ENCODE measurements at places on chromosomes 3 and 15.

GRCh38 chr3:187770224-187770623, 25.0 kb upstream of the BCL6 start:
- peak; percentile 16 for DNase-seq

GRCh38 chr15:50641318-50641717, 45.3 kb downstream of the TRPM7 start:
- DNase-seq = no peak

DNA sequence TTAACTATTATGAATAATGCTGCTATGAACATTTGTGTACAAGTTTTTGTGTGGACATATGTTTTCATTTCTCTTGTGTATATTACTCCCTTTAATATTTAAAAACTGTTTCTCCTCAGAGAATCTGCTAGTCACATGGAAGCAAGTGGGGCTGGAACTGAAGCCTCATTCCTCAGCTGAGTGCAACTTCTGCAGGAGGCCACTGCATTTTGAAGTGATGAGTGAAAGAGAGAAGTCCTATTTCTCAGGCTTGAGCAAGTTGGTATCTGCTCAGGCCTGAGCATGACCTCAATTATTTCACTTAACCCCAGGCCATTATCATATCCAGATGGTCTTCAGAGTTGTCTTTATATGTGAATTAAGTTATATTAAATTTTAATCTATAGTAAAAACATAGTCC, 11.5 kb downstream of the TLR9 start:
- no peak for DNase-seq

DNA sequence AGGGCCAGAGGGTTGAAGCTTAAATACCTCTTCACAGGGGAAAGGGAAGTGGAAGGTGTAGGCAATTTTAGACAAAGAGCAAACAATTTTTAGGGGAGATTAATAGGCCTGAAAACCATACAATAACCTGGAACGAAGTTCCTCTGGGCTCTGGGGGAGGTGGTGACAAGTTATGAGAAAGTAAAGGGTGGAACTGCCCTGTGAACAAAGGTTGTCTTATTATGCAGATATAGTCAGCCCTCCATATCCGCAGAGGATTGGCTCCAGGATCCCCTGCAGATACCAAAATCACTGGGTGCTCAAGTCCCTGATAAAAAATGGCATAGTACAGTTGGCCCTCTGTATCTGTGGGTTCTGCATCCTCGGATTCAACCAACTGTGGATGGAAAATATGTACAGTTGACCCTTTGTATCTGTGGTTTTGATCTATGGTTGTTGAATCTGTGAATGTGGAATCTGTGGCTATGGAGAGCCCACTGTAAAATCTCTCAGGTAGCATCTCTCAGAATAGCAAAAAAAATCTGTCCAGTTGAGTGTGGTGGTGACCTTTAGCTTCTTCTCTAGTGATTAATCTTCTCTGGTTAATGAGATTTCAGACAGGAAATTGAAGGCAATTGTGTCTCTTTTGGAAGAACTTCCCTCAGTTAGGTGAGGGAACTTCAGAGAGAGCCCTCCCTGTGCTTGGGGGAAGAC, 40.2 kb downstream of the CLEC3B start:
- no peak for DNase-seq

- peak; percentile 61 for DNase-seq
Observed at GRCh38 chr3:108153451-108153981, 62.7 kb upstream of the CD47 start.

GRCh38 chr3:135133905-135134683, 339.0 kb downstream of the EPHB1 start:
- DNase-seq = no peak

DNA sequence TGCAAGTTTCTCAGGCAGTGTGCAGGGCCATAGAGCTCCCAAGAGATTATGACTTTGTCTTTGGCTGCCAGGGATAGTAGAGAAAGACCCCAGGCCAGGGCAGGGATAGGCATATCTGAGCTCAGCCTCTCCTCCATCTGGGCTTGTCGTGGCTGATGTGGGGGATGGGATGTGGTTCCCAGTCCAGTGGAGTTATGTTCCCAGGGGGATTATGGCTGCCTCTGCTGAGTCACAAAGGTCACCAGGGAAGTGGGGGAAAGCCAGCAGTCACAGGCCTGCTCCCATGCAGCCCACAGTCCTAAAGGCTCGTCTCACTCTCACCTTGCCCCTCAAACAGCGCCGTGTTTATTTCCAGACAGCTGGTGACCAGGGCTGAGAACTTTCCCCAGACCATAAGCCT, 354.9 kb downstream of the SI start:
- DNase-seq = no peak

GRCh38 chr15:40066589-40066988, 27.6 kb upstream of the SRP14 start:
- DNase-seq = no peak

DNA sequence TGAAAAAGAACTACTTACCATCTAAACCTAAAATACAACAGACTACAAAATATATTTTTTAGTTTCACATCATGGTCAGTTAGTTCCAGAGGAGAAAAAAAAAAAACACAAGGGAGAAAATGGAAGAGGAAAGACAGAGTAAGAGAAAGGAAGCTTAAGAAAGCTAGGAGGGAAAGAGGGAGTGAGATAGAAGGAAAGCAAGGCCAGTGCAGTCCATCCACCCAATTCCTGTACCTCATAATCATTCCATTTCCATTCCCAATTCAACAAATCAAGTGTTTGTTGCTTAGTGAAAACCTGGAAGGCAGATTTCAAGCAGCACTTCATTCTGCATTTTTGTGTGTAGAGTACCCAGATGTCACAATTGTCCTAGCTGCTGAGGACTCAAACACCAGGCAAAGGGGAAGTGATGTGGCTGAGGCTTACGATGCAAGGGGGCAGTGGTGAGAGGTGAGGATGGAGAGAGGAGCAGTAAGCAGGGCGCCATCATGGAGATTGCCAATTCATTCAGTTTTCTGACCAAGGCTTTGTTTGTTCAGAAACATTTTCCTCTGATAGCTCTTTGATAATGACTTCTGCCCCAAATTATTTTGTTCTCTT, 83.6 kb upstream of the GSK3B start:
- DNase-seq = peak; percentile 56

GRCh38 chr3:100104817-100105413, 9.4 kb downstream of the FILIP1L start:
- no peak for DNase-seq

DNA sequence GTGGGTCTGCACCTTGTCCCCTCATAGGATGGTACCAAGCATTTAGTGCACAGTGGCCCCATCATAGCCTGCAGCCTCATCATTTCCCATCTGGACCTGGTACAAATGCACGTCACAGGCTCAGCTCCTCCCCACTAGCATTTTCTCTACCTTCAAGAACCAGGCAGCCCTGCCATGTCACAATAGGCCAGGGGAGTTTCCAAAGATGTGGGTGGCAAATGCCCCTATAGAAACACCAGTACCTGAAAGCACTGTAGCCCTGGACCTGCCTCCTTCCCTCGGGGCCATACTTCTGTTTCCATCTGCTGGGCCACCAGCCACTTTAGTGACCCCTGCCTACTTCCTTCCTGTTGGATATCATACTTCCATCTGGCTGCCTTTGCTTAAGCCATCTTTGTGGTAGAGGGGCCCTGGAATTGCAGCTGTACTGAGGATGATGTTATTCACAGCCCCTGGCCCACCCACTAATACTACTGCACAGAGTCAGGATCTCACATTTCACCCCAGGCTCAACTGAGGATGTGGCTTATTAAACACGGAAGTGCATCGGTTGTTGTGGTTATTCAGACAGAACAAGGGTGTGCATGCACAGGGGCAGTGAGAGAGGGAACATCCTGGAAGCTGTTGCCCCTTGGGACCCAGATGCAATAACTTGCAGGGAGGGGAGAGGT, 3.8 kb downstream of the TCTA start:
- DNase-seq = no peak

DNA sequence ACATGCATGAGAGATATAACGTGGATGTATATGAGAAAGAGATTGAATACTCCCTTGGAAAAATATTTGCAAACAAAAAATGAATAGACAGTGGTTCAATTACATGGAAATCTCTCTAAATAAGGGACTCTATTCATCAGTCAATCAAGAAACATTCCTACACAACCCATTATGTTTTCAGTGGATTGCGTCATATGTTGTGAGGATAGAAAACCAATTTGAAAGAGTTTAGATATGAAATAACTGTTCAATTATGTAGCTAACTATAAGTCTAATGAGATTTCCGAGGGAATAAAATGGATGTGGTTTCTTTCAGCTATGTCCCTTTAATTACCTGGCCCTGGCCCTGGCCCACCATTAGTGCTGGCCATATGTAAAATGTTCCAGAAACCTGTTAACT, 86.7 kb upstream of the TMCO5A start:
- DNase-seq = no peak

GRCh38 chr3:141471160-141471559, 15.7 kb upstream of the RASA2 start:
- no peak for DNase-seq

DNA sequence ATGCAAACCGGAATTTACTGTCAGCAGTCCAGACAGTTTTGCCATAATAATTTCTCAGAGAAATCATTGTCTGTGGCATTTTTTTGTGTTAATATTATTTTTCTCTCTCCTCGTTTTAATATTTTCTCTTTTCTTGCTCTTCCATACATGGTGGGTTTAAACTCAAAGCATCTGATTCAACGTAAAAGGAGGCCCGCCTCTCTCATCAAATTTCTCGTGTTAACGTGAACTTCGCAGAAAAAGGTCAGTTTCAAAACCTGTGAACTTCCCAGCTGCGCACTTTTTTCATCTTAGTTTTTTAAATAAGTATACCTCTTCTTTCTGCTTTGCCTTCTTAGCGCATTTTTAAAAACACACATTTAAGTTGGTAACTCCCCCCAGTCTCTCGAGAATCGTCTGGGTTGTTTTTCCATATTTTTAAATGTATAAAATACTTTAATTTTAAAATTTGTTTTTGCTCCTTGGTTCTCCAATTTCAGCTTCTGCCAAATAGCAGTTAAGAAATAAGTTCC, 9.1 kb downstream of the SHOX2 start:
- DNase-seq = no peak

DNA sequence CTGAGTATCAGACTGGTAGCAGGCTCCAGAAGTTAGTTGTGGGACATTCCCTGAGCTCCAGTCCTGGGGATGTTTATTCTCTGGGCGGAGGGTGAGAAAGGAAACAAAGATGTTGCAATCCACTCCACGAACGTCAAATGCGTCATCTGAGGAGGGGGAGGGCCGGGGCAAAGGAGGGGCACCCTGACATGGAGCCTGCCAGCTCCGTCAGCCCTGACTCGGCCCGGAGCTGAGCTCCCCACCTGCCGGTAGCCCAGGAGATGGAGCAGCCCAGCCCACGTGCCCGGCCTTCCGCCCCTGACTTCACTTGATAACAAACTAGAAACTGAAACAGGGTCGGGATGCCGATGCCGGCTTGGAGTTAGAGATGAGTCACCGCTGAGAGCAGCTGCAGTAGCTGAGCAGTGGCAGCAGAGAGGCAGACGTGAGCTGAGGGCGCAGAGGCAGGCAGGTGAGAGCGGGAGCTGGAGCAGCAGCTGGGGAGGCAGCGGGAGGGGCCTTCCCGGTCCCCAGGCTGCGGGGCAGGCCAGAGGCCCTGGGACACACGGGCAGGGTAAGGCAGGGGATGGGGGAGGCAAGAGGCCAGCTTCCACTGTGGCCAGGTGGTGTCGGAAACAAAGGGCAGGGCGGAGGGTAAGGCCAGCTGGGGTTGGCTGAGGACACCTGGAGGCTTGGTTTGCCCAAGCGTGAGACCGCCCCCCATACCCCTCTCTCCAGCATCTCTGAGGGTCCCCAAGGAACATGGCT, at the start of gene ISG20:
TSS of gene ISG20 (plus strand) at position 391 of the 747 bp plus-strand sequence. CDS start at position 742, 351 bp downstream.
- peak; percentile 78 for DNase-seq

GRCh38 chr15:63238171-63238570, 39.2 kb upstream of the APH1B start:
- DNase-seq = no peak

- DNase-seq = no peak
Observed at GRCh38 chr3:123764647-123765046, 119.5 kb downstream of the MYLK start.

DNA sequence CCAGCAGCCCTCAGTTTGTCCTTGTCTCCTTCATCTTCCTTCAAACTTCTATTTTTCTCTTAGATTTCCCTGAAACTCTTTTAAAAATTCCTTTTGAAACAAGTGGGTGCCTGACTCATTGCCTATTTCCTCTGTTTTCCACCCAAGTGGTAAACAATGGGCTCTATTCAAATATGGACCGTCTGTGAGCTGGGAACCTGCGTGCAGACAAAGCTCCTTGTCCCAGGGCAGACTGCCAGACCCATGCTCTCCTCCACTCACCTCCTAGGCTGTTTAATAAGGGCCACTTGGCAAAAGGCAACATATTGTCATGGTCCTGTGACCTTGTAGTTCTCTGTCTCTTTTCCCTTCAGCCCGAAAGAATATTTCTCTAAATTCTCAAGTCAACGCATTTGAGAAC, 332.7 kb upstream of the THBS1 start:
- no peak for DNase-seq

DNA sequence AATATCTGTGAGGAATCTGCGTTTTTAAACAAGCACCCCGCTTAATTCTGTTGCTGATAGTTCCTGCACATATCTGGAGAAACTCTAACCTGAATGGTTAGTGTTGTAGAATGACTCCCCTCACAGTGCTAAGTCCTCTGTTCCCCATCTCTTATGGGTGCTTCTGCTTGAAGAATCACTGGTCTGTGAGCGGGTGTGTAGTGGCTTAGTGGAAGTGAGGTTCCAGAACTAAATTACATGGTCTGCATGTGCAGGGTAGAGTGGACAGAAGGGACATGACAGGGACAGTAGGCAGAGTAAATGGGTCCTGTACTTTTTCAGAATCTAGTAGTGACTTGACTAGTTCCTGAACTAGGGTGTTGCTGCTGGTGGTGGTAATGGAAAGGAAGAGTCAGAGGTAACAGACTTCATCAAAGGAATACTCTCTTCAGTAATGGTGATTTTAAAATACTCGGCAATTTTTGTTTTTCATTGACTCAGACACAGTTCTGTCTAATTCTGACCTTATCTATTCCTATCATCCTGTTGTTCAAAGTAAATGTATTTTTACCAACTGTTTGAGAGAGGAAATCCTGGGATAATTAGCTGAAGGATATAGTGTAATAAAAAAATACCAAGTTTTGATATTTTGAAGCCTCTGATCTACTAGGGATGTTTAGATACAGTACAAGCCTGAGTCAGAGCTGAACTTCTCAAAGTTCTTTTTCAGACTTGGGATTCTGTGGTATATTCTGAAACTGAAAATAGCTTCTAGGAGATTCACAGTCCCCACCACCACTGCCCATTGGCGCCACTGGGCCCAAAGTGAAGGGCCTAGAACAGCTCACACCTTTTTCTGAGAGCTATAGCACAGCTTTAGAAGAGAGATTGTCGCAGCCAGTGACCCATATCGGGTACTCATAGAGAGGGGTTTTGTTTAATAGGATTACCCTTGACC, 55.5 kb downstream of the FNDC3B start:
- DNase-seq = no peak
